ENCODE measurements at places on chromosomes 7 and 10.
A peak's percentile ranks its signal among the peaks of the same experiment; 100 is the strongest.

- no peak for DNase-seq
Measured at GRCh38 chr10:121553511-121554264, 44.6 kb downstream of the FGFR2 start.

DNA sequence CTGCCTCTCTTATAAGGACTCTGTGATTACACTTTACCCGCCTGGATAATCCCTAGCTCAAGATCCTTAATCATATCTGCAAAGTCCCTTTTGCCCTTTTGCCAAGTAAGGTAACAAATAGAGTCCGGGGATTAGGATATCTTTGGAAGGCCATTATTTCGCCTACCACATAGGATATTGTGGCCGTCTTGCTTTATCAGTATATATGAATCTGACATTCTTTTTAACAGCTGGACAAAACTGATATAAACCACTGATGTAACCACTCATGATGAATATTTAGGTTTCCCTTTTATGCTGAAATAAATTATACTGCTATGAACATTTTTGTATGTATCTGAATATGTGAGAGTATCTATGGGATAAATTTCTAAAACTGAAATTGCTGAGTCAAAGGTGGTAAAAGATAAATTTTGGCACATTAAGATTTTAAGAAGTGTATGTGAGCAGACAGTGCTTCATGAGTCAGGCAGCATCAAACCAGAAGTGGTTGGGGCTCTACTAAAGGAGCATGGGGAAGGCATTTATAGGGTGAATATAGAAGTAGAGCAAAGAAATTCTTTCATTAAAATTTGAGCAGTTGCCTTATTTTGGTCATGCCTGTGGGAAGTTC lies 44.7 kb downstream of the AVL9 start:
- DNase-seq = peak; percentile 47

- peak; percentile 31 for DNase-seq
Measured at GRCh38 chr10:4181621-4182049, 396.6 kb upstream of the KLF6 start.

DNA sequence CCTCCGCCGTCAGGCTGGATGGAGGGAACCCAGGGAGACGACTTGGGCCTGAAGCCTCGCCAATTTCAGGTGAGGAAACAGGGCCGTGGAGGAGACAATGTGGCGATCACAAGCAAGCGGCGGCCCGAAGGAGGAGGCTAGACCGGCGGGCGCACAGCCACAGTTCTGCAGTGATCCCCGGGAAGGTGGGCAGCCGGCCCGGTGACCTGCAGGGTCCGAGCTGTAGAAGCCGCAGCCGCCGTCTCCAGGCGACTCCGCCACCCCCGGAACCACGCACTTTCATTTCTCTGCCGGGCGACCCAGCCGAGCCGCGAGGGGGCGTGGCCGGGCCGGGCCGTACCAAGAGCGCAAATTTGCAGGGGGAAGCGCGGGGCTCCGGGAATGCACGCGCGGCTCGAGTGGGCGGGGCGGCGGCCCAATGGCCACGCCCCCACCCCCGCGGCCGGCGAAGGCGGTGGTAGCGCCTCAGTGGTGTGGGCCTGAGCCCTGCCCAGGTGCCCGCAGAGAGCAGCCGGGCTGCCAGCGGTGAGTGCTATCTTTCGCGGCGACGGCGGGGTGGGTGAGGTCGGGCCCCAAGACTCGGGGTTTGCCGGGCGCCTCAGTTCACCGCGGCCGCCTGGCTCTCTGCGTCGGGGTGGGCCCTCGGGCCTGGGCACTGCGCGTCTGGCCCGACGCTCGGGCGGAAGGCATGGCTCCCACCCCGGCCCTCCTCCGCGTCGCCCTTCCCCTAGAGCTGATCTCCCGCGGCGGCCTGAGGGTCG lies at the start of gene POR:
Gene POR (plus strand): TSS at position 501 of the 761 bp plus-strand sequence. CDS start 38,847 bp downstream, outside the sequence.
- peak; percentile 97 for DNase-seq

- DNase-seq = no peak
Measured at GRCh38 chr7:136925044-136925443, 56.6 kb downstream of the CHRM2 start.

GRCh38 chr7:51013218-51013786 lies 230.6 kb upstream of the GRB10 start:
- DNase-seq = no peak

GRCh38 chr7:135842446-135843179 lies 94.0 kb upstream of the FAM180A start:
- DNase-seq = peak; percentile 13

GRCh38 chr7:18505870-18506460 lies 10.4 kb downstream of the HDAC9 start:
- DNase-seq = peak; percentile 16

Data from activated CD4-positive, alpha-beta T cell treated with anti-CD3 and anti-CD28 coated beads, Interleukin-10, Interleukin-2, amounts not matched to agents 100 ng/mL and 50 ng/mL, durations not matched to agents 16 hours and 8 hours (primary cell).